Stimulated activated naive CD4-positive, alpha-beta T cell (primary cell): ENCODE measurements at places on chromosomes 12 and 14.

DNA sequence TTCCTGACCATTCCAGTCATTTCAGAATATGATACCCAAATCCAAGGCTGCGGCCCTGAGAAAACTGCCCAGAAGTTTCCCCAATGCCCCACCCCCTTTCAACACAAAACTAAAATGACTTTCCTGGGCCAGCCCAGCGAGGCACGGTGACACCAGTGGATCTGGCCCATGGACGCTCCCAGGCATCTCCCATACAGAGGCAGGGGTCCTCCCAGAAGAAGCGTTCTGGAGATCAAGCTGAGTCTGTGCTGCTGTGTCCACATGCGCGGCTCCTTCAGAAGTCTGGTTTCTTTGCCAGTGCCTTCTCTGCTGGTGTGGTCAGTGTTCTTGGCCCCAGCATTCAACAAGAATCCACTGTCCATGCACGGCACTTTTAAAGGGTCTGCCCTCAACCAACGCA lies 228.2 kb upstream of the SFSWAP start:
- DNase-seq = no peak

- DNase-seq = no peak
These were observed 12.6 kb upstream of the KLHDC2 start for GRCh38 chr14:49755378-49755777.

DNA sequence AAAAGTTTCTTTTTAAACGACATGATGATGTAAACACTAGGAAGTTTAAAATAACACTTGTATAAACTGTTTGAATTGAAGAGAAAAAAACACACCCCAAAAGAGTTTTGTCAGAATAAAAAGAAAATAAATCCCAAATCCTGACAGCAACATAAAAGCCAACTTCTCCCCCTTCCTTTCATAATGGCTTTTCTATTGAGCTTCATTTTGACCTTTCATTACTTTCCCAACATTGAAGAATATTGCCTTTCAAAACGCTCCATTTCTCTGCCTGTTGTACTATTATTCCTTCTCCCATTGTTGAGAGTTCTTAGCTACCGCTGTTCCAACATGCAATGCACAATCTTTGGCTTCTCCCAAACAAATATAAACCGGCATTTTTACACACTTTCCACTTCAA lies 448.5 kb downstream of the BCAT1 start:
- DNase-seq = no peak

GRCh38 chr14:23406244-23406643 lies 1.8 kb downstream of the MYH6 start:
- no peak for DNase-seq

GRCh38 chr12:13383379-13383778 lies 186.9 kb downstream of the EMP1 start:
- DNase-seq = no peak

DNA sequence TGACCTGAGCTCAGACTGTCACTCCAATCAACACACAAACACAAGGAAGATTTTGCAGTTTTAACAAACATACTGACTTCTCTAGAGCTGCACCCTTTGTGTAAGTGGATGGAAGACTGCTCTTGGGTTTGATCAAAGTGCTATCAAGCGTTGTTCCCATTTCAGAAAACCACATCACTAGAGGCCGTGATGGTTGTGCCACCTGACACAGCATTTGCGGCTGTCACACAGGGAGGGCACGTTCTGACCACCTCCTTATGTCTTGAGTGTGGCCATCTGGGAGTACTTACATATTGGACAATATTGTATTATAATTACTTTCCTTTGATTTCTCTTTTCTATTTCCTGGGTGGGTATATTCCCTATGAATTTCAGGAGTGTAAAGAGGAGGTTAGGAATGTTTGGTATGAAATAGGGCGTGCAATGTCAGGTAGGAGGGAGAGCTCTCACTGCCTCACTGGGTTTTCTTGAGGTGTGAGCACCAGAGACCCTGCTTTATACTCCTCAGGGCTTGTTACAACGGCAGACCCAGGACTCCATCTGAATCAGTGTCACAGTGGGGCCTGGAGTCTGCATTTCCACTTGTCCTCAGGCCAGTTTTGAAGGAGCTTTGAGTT lies 74.3 kb downstream of the SYNE3 start:
- no peak for DNase-seq

DNA sequence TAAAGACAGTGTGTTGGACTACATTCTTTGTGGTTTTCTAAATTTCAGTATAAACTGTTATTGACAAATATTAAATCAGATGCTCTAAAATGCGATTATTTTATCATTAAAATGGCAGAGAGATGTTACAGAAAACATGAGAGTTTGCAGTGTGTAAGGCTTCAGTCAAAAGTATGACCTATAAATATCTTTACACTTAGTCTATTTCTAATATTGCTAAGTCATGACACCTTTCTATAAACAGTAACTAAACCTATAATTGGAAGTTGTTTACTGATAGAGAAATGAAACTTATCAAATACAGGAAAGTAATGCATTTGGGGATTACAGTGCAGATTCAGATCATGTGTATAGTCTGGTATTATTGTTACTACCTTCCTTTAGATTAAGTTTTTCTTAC lies 68.9 kb upstream of the YARS2 start:
- DNase-seq = no peak

DNA sequence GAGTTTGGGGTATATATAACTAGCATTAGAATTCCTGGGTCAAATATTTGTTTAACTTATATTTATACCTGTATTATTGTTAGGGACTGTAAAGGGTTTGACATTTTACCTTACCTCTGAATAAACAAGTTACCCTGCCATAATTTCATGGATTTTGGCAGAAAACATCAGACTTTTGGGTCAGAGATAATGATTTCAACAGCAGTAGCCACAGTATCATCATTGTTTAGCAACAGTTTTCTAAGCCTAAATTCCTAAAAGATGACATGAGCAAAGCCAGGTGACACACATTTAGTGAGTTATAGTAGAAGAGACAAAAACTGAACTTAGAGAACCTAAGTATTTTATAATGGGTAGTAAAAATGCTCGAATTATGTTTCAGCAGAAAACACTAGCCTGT lies 954.4 kb downstream of the TRHDE start:
- DNase-seq = no peak

DNA sequence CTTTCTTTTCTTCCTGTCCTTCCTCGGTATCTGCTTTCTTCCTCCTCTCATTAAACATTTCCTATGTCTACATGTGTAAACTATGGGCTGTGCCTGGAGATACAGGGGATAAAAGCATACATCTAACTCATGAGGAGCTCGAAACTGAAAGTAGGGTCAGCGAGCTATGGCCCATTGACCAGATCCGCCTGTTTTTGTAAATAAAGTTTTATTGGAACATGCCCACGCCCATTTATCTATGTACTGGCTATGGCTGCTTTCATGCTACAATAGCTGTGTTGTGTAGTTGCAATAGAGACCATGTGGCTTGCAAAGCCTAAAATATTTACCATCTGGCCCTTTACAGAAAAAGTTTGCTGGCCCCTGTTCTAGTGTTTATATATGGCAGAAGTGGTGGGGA lies 500.8 kb upstream of the GARIN6 start:
- no peak for DNase-seq

DNA sequence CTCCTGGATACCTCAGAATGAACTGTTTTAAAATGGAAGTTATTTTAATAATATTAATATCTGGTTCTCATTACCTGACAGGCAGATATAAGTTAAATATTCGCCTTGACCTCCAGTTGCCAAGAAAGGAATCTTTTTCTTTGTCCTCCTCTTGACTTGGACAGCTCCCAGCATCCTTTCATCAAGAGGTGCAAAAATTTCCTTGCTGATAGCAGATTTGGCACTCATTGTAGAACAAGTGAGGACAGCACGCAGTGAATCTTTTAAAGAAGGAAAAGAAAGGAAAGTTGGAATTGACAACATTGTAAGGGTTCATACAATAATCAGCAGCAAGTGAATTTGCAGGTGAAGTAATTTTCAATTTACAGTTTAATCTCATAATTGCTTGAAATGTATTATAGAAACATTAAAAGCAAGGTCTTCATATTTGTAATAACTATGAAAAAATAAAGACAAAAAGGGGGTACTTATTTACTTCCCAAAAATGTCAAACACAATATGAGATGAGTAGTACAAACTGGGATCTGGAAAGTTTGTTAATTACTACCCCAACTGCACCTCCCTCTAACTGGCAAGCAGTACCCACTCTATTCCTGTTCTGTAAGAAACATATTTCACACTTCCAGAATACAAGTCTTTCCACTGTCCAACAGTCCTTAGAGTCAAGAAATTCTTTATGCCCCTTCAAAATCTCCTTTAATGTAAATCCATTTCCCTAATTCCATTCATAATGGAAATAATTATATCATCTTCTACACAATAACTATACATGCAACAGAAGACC lies 75.2 kb downstream of the STXBP6 start:
- DNase-seq = no peak
